ENCODE measurements at places on chromosomes 3 and 15.

DNA sequence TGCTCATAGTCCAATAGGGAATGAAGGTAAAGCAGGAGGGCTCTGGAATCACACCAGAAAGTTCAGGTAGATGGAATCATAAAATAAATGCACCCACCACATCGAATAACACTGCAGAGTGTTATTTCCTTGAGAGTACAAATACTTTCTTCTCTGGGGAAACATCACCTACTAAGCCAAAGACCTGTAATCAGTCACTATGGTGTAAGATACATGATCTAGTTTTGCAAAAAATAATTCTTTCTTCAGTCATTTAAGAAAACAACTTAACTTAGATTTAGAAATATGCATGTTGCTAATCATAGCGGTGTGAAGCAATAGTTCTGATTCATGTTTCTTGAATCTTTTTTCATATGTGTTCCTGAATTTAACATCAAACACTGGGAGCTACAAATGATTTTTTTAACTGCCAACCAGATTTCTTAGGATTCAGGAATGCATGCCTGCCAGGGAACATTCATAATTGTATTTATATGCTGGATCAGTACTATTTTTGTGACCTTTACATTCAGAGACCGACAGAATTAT lies 40.2 kb upstream of the MEIS2 start:
- no peak for DNase-seq

DNA sequence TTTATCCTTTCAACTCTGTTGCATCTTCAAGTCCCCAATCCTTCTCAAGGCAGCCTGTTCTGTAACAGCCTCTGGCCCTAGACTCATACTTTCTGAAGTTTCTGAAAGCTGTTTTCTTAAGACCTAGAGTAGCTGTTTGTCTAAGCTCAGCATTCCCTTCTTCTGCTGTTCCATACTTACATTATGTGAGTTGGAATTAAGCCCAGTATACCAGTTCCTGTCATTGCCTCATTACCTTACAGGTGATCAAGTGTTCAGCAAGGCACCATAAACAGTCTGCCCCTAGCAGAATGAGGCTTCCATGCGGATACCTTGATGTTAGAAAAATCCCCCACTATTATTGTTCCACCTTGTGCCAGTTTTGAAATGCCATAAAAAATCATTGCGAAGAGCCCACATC lies 180.6 kb downstream of the PLCL2 start:
- DNase-seq, result no peak

DNA sequence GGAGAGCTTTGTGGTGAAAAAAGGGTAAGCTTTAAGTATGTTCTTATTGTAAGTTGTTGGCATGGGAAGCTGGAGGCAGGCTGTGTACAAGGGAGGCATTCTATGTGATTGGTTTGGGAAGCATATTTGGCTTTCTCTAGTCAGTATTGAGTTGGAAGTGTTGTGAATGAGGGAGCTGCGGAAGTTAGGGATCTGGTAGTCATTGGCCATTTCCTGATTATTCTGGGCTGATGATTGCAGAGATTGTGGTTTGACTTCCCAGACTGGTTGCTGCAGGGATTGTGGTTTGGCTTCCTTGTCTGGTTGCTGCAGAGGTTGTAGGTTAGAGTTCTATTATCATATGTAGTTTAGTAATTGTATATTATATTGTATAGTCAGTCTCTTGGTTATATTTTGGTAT lies 21.0 kb downstream of the STXBP5L start:
- DNase-seq, result no peak

DNA sequence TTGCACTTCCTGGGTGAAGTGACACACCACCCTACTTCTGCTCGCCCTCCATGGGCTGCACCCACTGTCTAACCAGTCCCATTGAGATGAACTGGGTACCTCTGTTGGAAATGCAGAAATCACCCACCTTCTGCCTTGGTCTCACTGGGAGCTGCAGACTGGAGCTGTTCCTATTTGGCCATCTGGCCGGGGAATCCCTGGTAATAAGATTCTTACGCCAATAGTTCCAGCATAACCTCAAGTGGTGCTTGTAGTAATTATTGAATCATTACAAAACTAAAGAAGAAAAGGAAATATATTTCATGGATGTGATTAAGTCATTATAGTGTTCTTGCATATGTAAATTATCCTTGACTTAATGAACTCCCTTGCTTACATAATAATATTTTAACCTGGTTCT lies 841.9 kb downstream of the CADM2 start:
- DNase-seq, result no peak

DNA sequence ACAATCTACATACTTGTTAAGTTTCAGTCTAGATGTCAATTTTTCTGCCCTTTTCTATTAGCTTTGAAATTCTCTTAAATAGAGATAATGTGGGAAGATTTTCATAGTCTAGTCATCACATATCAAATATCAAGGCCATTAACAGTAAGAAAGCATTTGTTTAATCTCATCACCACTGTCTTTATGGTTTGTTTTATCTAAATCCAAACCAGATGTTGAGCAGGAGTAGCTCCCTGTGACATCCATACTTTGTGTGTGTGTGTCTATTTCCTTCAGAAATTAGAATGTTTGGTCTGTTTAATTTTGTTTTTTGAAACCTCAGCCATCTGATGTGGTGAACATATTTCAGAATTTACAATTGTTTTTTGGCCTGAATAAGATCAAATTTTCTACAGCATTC lies 23.1 kb upstream of the GOLGA8B start:
- no peak for DNase-seq

GRCh38 chr3:168802766-168803165 lies 707.0 kb upstream of the GOLIM4 start:
- no peak for DNase-seq

DNA sequence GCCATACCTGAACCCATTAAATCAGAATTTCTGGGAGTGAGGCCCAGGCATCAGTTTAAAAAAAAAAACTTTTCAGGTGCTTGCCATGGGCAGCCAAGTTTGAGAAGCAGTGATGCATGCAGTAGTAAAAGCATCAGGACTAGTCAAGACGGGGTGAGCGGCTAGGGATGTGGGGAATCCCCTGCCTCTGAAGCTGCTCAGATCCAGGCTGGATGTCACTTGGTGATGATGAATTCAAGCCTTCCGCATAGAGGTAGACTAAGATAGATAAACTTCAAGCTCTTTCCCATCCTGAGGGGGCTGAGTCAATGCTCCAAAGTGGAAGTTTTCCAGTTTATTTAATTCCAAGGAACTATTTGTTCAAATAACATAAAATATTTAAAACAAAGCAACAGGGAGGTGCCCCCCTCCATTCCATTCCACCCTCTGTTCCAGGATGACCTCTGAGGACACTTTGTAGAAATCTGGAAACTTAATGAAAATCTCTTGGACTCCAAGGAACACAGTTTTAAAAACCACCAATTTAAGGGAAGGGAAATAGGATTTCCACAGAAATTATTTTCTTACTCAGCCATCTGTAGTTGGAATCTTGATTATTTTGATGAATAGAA lies 100.4 kb upstream of the NR2E3 start:
- no peak for DNase-seq

DNA sequence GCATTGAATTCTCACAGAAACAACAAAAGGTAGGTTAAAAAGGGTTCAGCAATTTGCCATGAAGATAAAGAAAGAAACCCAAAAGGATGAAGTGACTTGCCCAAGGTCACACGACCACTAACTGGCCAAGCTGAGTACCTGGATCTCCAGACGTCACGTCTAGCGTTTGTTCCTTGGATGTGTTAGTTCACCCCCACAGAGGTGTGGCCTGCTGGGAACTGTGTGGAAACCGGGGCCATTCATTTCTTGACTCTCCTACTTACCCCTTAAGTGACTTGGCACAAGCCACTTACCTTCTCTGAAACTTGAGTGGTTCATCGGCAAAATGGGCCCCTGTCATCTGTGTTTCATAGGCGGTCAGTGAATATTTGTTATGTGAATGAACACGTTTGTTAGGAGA lies 244.3 kb upstream of the SLCO3A1 start:
- no peak for DNase-seq

DNA sequence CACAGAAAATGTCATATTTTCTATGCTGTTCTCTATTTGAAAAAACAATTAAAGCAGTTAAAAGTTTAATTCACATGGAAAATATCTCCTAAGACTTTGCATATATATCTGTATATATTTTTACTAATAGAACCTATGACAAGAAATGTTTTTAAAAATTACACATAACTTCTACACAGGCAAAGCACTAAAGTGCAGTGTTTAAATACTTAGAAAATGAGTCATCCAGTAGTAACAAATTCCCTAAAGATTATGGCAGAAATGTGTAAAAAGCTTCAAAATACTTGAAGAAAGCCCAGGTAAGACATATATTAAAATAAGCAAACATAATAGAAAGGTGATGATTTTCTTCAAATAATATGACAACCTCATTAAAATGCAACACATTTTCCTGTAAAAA lies 236.6 kb downstream of the TBC1D5 start:
- DNase-seq, result no peak

Data from inflammatory macrophage treated with lipopolysaccharide for 1 hour (primary cell).